ENCODE measurements at places on chromosomes 7 and 10.

DNA sequence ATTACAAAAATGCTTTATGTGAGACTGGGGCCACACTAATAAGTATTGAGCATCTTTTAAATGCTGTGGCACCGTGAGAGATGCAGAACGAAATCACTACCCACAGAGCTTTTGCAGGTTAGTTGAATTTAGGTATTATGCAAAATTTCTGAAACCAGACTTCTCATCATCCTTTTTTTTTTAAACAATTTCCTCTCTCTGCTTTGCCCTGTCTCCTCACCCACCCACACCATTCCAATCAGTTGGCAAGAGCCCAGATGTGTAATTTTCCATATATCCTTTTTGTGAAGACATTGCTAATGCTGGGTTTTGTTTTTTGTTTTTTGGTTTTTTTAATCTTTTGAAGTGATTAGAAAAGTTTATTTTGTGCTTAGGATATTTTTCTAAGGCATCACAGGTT, 1.1 kb downstream of the YAE1 start:
- DNase-seq = no peak

- no peak for DNase-seq
Measured at GRCh38 chr10:99557044-99557443, 24.3 kb downstream of the NKX2-3 start.

- DNase-seq = no peak
Measured at GRCh38 chr7:351256-351655, 61.3 kb downstream of the FOXL3 start.

- DNase-seq = no peak
Measured at GRCh38 chr10:1034758-1035157, 9.1 kb upstream of the IDI2 start.

DNA sequence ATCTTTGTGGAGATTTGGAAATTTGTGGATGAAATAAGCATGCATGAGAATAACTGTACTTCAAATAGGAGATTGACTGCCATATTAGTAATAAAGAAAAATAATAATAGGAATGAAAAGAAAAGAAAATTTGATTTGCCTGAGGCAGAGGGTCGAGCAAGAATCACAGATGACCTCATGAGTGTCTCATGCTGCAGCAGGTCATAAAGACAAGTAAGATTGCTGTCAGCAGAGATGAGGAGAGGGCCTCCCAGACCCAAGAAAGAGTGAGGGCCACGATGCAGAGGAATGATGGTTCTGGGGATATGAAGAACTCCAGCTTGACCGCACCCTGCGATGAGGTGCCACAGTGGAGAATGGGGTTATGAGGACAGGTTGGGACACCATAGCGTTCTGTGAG, 39.2 kb downstream of the TOMM7 start:
- DNase-seq = no peak

GRCh38 chr10:105925045-105925785, 1239.3 kb downstream of the SORCS1 start:
- no peak for DNase-seq

Measured in GM18507 (cell line).